Stimulated activated CD4-positive, alpha-beta T cell treated with anti-CD3 and anti-CD28 coated beads, Interleukin-12 subunit alpha, Interleukin-12 subunit beta, amount 100 ng/mL, for 48 hours (primary cell): ENCODE measurements at places on chromosomes 7 and 10.

DNA sequence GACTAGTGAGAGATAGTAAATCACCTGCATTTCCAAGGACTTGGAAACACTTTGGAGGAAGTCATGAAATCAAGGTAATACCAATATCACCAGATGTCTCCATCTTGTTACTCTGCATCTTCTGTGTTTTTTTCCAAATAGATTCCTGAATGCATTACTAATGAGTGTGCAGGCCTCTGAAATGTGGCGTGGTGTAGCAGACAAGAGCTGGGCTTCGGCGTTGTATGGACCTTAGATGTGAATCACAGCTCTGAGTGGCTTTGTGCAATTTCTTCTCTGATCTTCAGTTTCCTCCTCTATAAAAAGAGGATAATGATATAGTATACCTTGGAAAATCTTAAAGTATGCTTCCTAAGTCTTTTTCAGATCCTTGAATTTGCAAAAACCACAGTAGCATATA, 9.6 kb upstream of the MYPN start:
- no peak for DNase-seq

DNA sequence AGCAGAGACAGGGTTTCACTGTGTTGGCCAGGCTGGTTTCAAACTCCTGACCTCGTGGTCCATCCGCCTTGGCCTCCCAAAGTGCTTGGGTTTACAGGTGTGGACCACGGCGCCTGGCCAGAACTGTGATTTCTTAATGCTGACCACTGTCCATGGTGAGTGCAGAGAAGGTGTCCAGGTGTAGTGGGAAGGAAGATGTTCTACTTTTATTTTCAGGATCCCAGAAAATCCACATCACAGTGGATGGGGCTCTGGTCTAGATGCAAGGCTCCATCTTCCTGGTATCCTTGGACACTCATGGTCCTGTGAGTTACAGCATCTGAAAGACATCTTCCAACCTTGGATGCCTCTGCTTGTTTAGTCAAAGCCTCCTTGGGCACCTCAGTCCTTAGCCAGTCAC, 92.7 kb downstream of the CCDC3 start:
- DNase-seq = no peak

- DNase-seq = no peak
Measured at GRCh38 chr7:43747328-43748105, 11.0 kb upstream of the BLVRA start.

- no peak for DNase-seq
Measured at GRCh38 chr10:125513429-125514182, 169.4 kb downstream of the TEX36 start.

- no peak for DNase-seq
Measured at GRCh38 chr7:43164757-43165156, 52.3 kb downstream of the HECW1 start.

DNA sequence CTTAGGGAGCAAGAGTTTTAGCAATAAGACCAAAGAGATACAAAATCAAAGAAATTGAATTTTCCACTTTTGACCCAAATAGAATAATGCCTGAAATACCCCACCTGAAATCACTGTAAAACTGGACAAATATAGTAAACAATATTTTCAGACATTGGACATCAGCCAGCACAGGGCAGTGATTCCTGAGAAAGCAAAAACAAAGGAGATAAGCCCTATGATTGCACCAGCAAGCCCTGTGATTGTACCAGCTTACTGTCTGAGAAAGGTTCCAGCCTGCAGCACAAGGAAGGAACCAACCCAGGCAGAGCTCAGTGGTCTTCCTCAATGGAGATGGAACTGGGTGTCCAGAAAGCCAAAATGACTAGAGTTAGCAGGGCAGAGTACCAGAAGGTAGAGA, 10.3 kb downstream of the TMEM106B start:
- no peak for DNase-seq

DNA sequence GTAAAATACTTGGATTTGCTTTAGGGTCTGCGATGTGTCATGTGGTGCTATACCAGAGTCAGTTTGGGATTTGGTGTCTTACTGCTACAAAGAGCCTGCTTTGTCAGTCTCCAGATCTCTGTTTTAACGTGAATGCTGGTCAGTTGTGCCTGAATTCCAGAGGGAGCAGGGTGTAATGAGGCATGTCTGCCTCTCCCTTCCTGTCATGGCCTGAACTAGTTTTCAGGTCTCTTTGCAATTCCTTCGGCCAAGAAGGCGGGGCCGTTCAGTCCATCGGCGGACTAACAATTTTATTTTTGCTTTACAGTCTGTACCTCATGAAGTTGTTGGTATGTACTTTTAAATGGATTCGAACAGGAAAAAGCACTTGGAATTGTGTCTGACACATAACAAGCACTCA, 465.1 kb upstream of the ADARB2 start:
- DNase-seq = no peak

- DNase-seq = no peak
Measured at GRCh38 chr7:93620864-93621263, 46.3 kb upstream of the CALCR start.

GRCh38 chr7:89760690-89761089, 393.6 kb upstream of the STEAP1 start:
- no peak for DNase-seq

GRCh38 chr10:107552963-107553362, 388.5 kb upstream of the SORCS1 start:
- no peak for DNase-seq

- DNase-seq = no peak
Measured at GRCh38 chr7:50531928-50532327, 33.3 kb downstream of the DDC start.

DNA sequence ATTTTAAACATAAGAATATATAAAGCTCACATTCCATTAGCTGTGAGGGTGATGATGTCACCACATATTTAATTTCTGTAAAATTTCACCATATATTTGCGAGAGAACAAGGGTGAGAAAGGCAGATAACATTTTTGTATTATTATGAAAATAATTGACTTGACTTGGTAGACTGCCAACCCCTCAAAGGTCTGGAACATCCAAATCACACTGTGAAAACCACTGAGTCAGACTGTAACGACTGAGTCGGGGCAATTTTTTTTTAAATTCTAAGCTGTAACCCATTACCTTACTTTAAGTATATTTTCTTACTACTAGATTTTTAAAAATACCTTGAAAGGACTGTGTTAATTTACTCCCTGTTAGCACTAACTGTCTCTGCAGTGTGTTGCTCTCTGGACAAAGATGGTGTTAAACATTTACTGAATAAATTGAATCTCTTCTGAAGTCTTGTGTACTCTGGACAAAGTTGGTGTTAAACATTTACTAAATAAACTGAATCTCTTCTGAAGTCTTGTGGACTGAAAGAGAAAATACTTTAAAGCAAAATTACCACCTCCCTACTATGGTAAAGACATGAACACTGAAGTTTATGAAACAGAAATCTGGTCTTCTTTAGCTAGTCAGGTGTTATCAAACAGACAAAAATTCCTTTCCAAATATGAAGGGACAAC, 14.1 kb downstream of the PDZD8 start:
- no peak for DNase-seq

- no peak for DNase-seq
Measured at GRCh38 chr10:6133331-6134098, 44.7 kb downstream of the RBM17 start.

DNA sequence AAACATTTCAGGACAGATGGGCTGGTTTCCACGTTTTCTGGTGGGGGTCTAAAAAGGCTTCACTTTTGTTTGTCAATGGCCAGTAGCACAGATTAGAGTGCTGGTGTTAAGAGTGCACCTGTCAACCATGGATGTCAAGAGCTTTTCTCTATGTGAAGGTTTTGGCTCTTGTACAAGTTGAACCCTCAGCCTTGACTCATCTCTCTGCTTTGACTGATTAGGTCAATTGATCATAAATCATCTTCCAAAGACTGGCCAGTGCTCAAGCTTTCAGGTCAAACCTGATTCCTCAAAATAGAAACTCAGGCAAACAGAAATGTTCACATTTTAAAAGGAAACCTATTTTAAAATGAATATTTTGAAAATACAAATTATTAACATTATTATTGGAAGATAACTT, 59.6 kb upstream of the SP4 start:
- DNase-seq = no peak

DNA sequence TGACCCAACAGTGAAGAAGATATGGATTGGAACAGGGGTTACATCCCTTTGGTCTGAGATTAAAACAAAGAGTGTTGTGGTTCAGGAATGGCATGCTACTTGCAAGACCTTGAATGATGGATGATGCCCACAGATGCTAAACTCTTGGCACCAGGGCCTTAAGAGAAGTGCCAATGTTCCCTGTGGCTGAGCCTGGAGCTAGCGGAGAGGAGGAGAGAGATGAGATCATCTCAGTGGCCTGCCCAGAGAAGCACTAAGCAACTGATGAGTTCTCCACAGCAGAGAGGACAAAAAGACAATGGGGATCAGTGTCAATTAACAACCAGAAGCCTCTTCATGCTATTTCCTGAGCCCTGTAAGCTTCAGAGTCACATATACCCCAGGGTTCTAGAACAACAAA, 97.8 kb downstream of the ELAPOR2 start:
- no peak for DNase-seq

DNA sequence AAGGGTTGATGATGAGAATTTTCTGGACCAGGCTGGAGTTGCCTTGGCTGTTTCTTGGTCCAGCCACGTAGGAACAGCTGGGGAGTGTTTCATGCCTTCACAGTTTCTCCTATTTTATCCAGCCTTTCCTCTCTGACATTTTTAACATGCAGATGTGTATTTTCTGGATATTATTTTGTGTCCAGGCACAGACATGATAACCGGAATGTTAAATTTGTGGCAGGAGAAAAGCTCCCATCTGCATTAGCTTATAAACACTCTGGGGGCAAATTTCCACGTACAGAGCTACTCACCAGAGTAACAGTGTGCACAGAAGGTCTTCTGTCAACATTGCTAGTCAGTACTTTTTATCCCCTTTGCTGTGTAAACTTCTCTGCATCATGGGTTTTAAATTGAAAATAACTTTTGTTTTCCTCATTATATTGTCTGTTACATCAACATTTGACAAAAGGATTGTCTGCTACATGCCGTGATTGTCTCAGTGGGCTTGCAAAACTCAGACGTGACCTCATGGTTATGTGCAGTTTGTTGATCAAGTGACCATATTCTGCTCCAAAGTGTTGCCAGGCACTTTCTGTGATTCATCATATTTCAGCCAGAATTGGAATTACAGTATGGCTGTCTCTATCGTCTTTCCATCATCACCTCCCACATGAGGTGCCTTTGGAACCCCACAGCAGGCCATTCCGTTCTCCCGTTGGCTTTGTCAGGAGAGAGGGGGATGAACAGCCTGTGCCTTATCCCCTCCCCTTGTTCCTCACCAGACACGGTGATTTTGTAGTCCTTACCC, 41.4 kb downstream of the INSYN2A start:
- no peak for DNase-seq

DNA sequence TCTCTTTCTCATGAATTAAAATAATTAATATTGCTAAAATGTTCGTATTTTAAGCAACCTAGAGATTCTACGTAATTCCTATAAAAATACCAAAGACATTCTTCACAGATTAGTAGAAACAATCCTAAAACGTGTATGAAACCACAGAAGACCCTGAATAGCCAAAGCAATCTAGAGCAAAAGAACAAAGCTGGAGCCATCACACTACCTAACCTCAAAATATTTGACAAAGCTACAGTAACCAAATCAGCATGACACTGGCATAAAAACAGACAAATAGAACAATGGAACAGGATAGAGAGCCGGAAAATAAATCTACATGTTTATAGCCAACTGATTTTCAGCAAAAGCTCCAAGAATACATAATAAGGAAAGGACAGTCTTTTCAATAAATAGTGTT, 105.5 kb upstream of the PTN start:
- DNase-seq = no peak

- DNase-seq = no peak
Measured at GRCh38 chr7:30029696-30030095, 1.5 kb downstream of the PLEKHA8 start.

DNA sequence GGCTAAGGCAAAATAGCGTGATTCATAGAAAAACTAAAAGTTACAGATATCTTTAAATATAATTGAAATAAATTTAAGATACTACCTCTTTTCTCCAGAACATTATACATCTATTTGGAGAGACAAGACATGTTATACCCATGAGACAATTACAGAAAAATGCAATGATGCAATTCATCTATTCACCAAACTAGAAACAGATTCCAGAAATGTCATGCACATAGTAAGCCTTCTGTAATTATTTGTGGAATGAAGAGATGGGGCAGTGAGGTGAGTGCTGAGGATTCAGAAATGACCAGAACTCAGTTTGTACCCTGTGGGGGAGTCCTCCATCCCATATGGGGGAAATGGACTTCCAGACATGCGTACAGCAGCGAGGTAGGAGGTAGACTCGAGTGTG, 99.4 kb downstream of the MKX start:
- no peak for DNase-seq

GRCh38 chr10:128549101-128549608, 422.9 kb upstream of the MKI67 start:
- no peak for DNase-seq

DNA sequence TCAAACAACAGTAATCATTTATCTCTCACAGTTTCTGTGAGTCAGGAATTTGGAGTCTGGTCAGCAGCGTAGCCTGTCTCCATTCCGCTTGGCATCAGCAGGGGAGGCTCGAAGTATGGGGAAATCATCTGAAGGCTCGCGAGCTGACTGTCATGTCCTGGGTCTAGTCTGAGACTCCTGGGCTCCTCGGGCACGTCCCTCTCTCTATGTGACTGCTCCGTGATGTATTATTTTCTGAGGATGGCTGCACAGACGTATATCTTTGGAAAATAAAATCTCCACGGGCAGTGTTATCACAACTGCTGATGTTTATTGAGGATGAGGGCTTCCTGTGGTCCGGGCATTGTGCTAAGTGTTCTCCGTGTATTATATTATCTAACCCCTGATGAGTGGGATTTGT, 23.3 kb upstream of the PCGF5 start:
- no peak for DNase-seq

GRCh38 chr7:37920305-37920848, at the start of gene EPDR1:
Gene EPDR1, plus strand, starts transcription at chr7:37920640. Its CDS starts 300 bp downstream, at chr7:37920940.
- DNase-seq = no peak

DNA sequence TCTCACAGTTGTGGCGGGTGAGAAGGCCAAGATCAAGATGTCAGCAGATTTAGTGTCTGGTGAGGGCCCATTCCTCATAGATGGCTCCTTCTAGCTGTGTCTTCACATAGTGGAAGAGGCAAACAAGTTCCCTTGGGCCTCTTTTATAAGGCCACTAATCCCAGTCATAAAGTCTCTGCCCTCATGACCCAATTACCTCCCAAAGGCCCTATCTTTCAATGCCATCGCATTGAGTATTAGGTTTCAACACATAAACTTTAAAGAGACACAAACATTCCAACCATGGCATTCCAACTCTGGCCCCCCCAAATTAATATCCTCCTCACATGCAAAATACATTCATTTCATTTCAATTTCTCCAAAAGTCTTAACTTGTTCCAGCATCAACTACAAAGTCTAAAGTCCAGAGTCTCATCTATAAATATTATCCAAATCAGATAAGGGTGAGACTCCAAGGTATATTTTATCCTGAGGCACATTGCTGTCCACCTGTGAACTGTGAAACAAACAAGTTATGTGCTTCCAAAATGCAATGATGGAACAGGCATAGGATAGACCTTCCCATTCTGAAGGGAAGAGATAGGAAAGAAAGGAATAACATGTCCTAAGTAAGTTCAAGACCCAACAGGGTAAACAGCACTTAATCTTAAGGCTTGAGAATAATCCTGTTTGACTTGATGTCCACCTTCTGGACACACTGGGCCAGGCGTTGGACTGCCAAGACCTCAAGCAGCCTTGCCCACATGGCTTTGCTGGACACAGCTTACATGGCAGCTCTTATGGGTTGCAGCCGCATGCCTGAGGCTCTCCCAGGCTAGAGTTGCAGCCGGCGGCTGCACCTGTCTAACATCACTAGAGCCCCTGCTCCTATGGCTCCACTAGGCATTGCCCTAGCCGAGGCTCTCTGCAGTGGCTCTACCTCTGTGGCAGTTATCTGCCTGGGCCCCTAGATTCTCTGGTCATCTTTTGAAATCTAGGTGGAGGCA, 312.8 kb downstream of the TNS3 start:
- no peak for DNase-seq
